ENCODE measurements at places on chromosomes 13 and 19.
A peak's percentile ranks its signal among the peaks of the same experiment; 100 is the strongest.

DNA sequence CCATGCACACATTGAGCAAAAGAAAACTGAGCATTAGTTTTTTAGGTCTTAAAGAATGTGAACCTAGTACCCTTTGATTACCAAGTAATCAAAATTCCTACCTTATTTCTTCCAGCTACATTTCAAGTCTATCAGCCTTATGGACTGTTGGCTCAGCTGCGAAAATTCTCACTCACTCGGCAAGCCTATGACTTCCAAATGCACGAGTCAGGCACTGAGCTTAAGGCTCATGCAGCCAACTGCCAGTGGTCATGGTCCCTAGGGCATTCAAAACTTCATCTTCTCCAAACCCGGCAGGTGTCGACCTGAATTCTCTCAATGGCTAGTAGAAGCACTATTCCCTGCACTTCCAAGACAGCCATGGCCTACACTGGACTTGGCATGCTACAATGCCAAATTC, 41.2 kb downstream of the RUBCNL start:
- DNase-seq: no peak

DNA sequence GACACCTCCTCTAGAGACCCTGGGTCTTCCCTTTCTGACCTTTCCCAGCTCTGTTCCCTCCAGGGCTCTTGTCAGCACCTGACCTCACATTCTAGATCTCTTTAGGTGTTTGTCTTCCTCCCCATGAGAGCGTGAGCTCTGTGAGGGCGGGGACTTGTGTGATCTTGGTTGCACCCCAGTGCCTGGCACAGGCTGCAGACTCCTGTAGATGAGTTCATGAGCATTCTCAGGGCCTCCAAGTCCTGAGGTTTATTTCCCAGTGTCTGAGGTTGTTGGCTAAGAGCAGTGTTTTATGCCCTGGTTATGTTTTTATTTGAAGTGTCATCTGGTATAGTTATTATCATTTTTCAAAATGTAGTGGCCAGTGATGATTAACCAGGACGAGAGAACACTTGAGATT, 596 bp downstream of the CEACAM4 start:
- no peak for DNase-seq

- no peak for DNase-seq
Measured at GRCh38 chr19:13077240-13077639, 25.4 kb downstream of the LYL1 start.

DNA sequence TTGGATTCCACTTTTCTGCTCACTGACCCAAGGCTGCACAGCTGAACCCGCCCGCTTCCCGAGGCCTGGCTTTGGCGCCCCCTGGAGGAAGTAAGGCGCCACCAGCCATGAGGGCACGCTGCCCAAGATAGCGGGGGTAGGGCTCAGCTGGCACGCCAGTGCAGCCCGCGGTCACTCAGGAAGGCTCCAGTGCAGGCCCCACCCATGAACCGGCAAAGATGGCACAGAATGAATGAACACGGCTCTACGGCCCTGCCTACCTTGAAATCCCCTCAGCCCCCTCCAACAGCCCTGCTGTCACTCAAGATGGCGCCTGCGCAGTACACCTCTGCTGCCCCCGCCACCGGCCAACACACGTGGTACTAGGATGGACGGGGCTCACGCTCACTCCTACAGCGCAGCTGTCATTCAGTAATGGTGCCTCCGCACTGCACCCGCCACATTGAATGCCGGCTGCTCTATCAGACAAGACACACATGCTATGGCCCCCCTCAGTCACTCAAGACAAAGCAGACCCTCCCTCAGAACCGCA, 3.0 kb downstream of the PEG3 start:
- no peak for DNase-seq

GRCh38 chr19:20051841-20052768, 12.8 kb upstream of the ZNF682 start:
- peak; percentile 64 for DNase-seq

GRCh38 chr13:42614436-42615035, 40.6 kb downstream of the TNFSF11 start:
- DNase-seq: no peak

DNA sequence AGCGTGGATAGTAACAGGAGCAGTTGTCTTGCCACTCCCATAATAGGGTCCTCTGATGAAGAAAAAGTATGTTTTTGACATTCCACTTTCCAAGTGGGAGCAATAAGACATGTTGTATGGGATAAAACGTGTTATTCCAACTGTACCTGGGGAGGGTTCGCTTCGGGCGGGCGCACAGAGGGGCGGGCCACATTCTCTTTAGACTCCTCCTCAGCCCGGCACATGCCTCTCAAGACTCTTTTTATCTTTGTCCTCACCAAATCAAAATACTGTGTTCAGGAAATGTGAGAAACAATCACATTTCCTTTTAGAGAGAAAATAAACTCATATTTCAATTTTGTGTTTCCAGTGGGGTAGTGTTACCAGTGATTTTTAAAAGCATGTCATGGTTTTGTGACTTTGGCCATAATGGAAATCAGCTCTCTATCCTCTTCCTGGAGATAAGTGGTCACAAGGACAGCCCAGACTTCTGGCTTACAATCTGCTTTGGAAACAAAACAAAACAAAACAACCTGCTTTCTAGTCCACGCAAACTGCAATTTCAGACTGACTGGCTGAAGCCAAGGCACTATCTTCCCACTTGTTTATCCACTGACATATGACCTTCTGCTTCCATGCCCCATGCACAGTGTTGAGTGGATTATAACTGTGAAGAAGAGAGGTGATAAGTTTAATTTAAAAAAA, 276.1 kb downstream of the NALCN start:
- DNase-seq: no peak
